ENCODE measurements at places on chromosomes 5 and 9.

- DNase-seq: no peak
These were observed at the start of gene PCDHB7 for GRCh38 chr5:141172381-141173204. TSS of gene PCDHB7 (plus strand) at chr5:141172644. CDS start at chr5:141172836, 192 bp downstream.

- DNase-seq: no peak
These were observed 880 bp upstream of the PTPDC1 start for GRCh38 chr9:94083384-94083783.

DNA sequence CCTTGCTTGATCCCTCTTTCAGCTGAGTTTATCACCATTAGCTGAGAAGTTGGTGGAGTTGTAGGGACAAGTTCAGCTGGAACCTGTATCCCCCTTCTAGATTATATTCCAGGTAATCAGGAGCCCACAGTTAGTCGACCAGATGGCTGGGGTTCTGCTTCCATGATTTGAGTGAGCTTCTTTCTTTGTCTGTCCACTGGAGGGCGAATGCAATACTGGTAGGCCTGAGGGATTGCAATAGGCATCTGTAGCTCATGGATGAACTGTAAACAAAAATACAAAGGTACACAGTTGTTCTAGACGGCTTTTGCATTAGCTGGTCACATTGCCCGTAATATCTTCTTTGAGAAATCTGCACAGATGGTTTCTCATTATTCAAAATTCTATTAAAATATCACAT lies 88.9 kb downstream of the PCSK5 start:
- no peak for DNase-seq

DNA sequence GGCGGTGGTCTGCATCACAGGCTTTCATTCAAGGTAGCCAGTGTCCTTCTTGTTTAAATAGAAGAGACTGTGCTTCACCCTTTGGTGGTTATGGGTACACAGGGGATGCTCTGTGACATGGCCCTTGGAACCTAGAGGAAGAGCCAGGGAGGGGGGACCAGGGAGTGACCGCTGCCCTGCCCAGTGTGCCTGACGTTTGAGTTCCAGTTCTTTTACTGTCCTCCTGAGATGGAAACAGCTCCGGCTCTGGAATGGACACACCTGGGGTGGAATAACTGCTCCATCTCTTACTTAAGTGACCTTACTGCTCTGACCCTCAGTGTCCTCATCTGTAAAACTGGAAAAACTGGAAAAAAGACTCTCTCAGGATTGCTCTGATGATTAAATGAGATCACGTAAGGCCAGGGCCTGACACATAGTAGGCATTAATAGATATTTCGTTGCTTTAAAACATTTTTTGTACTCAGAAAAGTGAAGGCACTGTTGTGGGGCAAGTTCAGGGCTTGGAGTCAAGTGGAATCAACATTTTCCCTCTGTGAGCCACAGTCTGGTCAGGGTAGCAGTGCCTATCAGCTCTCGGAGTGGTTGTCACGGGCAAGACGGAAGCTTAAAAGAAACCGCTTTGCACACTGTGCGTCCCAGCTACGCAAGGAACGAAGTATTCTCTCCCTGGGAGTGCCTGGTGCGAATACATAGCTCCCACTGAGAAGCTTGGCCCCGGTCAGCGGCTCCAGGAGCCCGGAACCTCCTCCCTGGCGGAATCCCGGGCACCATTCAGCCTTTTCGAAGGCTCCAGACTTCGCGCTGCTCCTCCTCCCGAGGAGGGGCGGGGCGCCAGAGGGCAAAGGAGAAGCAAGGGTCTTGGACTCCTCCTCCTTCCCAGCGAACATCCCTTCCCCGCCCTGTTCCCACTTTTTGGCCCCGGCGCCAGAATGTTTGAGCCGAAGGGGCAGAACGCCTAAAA lies 5.8 kb downstream of the POU4F3 start:
- DNase-seq: no peak

DNA sequence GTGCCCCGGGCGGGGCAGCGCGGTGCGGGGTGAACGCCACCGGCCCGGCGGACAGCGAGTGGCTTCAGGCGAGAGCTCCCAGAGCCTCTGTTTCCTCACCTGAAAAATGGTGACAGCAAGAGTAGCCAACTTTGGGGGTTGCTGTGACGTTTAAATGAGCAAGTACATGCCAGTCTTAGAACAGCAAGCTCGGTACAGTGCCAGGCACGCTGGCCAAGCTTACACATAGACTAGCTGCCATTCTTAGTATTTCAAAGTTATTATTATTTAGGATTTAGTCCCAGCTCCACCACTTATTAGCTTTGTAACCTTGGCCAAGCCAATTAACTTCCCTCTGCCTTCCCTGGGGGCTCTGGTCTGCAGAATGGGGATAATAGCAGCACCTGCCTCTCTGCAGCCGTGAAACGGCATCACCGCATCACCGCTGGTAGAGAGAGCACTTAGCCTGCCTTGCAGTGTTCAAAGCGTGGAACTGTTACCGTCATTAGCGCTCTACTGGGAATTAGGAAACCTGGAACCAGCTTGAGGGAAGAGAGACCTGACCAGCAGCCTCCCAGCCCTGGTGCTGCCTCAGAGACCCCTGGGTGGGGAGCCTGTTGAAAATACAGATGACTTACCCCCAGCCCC lies at the start of gene C9orf50:
Gene C9orf50, minus strand, starts transcription at position 433 of the 627 bp plus-strand sequence. CDS start 527 bp downstream, outside the sequence.
- DNase-seq: no peak

GRCh38 chr5:179274321-179275315 lies 70.6 kb downstream of the ADAMTS2 start:
- no peak for DNase-seq

DNA sequence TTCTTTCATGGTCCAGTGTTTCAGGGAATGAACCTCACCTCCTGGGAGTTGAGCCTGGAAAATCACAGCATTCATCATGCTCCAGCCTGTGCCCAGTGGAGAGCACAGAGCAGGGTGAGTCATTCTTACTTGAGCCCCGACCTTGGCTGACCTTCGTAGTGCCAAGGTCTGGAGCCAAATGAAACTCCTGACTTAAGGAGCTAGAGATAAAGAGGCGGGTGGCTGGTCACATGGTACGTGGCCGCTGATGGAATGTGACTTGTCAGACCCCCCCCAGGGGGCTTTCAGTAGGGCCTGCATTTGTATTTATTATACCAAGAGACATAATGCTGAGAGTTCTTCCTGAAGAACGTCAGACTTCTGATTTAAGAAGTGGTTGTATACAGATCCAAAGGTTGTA lies 15.0 kb upstream of the PIP5K1B start:
- DNase-seq: no peak

DNA sequence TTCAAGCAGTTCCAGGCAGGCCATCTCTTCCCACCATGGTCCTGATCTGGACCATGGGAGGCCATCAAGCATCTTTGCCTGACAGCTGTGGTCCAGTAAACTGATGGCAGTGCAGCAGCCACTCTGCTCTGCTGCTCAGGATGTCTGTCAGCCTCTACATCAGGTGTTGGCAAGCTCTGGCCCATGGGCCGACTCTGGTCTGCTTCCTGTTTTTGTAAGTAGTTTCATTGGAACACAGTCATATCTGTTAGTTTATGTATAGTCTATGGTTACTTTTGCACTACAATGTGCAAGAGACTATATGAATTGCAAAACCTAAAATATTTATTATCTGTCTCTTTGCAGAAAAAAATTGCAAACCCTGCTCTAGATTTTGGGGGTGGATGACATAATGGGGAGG lies 225.0 kb downstream of the KCTD16 start:
- DNase-seq: no peak

DNA sequence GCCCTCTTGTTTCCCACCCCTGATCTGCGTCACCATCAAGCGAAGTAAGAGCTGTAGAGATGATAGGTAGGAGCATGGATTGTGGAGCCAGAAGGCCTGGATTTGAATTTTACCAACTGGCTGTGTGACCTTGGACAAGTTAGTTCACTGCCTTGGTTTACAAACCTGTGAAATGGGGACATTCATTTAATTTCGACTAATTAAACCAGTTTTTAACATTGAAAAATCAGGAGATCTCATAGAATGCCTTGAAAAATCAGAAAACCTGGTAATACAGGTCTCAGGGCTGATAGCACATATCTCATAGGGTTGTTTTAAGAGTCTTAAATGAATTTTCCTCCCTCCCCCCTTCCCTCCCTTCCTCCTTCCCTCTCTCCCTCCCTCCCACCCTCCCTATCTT lies 38.8 kb downstream of the STC2 start:
- DNase-seq: no peak

GRCh38 chr9:76267284-76267652 lies 127.0 kb downstream of the RFK start:
- no peak for DNase-seq

DNA sequence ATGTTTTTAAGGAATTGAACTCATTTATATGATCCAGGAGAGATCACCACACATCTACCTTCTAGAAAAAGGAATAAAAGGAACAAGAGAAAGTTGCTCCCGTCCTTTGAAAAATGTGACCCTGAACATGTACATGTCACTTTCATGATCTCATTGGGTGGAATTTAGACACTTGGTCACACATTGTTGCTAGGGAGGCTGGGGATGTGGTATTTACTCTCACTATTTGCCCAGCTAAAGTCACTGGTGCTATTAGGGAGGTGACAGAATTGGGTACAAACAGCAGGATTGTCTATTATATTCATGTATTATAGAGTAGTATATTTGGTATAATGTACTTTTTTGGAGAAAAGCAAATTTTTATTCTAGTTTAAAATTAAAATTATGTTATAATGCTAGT lies 2.1 kb upstream of the CDH10 start:
- DNase-seq: no peak

- no peak for DNase-seq
These were observed 26.4 kb upstream of the JMY start for GRCh38 chr5:79209505-79209904.

DNA sequence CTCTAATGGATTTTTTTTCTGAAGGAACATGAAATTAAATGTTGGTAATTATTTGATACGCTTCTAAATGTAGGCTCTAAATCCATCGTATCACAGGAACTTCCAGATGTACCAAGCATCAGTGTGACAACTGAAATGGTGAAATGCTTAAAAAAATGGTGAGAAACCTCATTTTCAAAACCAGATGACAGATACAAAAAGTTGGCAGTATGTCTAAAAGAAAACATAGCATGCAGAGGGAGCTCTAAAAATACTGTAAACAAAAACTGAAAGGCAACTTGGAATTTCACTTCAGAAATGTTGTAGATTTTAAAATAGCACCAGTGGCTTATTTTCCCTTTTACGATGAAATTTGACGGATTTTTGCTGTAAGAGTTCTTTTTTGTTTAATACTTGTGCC lies 1043.6 kb upstream of the WWC1 start:
- DNase-seq: no peak

GRCh38 chr9:134678206-134678605 lies 36.6 kb downstream of the COL5A1 start:
- DNase-seq: no peak

DNA sequence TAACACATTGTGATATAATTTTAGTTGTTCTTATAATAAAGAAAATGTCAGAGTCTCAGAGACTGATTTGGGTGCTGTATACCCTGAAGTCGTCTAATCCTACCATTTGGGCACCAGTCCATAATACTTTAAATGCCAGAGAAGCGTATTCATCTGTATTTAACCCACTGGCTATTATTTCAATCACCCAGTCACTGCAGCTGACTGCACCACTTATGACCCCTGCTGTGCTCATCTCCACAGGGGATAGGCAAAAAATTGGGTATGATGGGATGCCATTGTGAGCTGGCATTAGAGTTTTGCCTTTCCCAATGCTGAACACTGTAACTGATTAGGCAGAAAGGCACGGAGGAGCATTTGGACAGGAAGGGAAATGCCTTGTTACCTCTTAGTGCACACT lies 599.7 kb downstream of the CAAP1 start:
- DNase-seq: no peak

- DNase-seq: no peak
These were observed 87.0 kb downstream of the ADAMTS2 start for GRCh38 chr5:179258001-179258921.

- no peak for DNase-seq
These were observed 21.5 kb upstream of the MGAT1 start for GRCh38 chr5:180823940-180824629.

DNA sequence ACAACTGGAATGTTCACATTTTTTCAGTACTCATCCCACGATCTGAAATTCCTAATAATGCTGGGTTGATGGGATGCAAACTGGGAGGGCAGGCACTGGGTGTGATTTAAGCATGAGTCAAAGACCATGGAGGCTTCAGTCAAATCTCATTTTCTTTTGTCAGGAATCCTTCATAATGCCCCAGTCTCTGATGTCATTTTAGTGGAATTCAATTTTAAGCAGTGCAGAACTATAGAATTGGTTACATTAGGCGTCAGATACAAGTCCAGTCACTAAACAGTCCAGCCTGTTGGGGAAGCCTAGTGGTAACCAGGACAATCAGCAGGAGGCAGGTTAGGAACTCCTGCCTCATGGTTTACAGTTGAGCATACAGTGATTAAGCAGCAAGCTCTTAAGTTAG lies 41.0 kb upstream of the TMEM215 start:
- no peak for DNase-seq

GRCh38 chr5:33114361-33114760 lies 326.4 kb upstream of the TARS1 start:
- no peak for DNase-seq

GRCh38 chr5:154430961-154431630 lies 14.7 kb upstream of the SAP30L start:
- DNase-seq: no peak

- DNase-seq: no peak
These were observed 21.0 kb downstream of the OSTF1 start for GRCh38 chr9:75109210-75109839.

DNA sequence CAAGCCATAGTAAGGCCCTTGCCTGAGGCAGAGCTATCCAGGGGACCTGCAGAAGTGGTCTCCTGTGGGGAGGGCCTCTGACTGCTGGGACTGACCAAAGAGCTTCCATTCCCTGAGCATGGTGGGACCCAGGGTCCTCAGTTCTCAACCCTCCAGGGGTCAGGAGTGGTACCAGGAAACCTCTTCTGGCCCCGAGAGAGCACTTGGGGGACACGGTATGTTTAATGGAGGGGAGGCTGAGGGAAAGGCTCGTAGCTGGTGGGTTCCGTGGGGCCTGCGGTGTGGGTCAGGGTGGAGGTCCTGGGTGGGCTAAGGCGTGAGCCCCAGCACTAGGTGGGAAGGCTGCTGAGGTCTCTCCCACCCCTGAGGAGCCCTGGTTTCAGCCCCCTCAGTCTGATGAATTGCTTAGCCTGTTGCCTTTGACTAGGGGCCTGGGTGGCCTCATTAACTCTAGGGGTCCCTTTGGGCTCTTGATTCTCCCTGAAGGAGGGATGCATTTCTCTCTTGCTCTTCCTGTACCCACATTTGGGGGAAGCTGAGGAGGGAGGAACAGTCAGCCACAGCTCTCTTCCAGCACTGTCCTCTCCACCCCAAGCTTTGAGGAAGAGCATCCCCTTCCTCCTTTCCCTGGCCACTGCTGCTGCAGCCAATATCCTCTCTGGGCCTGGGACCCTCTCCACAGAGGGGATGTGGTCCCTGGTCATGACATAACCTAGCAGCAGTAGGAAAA lies 34.0 kb downstream of the CSF1R start:
- DNase-seq: no peak

GRCh38 chr9:38162332-38163211 lies 93.5 kb upstream of the SHB start:
- no peak for DNase-seq

DNA sequence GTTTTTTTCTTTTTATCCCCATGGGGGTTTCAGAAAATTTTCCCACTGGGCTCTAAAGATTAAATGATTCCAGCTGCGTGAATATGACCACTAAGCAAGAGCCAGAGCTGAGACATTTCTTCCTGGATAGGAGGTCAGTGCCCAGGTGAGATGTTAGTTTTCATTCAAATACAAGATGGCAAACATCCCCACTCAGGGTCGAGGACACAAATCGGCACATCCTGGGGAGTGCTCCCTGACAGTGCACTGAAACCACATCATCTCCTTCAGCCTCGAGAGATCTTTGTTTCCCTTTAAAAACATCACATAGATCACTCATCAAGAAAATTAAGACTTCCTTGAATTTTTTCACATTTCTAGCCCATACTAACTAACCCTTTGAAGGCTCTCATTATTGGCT lies 273.2 kb upstream of the PANK3 start:
- DNase-seq: no peak

Measured in T-helper 17 cell (primary cell).